Ascending aorta (tissue), 2 donors: ENCODE measurements at places on chromosomes 2 and 18. TPM values are rescaled to one million over a fixed set of nuclear protein-coding genes. Genes with fewer than 3 reads are reported as not detected.

- H3K36me3 ChIP-seq = no peaks in the 10 kb centered on the region
- no peak overlapping the region for H3K4me3 ChIP-seq
- no peaks in the 10 kb centered on the region for H3K27me3 ChIP-seq
- H3K27ac ChIP-seq = no peak overlapping the region
- peaks cover 7% of the 10 kb centered on the region for H3K4me1 ChIP-seq
Observed at GRCh38 chr2:204051984-204052556, 115.5 kb downstream of the ICOS start.

- DNase-seq = no peak
- H3K4me3 ChIP-seq = no peak overlapping the region
- H3K4me1 ChIP-seq = no peaks in the 10 kb centered on the region
- no peak overlapping the region for H3K27ac ChIP-seq
Observed at GRCh38 chr2:176150584-176151441, 537 bp upstream of the HOXD4 start.

The COL5A2 gene
- 64.2 TPM for total RNA-seq

DNA sequence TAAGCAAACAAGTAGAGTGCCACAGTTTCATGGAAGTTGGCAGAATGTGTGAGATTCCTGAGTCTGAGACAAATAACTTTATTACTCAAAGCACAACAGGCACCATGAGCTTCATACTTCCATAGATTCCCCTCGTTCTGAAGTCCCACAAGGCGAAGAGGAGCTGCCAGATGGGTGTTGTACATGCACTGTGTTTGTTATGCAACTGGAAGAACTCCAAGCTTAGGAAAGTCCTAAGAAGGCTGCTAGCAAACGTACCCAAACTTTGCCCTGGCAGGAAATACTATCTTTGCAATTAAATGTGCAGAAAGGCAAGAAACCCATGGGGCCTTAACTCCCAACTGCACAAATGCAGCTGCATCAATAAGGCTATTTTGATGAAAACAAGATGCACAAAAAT is 1.6 kb upstream of the GCA start:
- no peaks in the 10 kb centered on the region for H3K36me3 ChIP-seq
- no peaks in the 10 kb centered on the region for H3K27me3 ChIP-seq
- no peak for DNase-seq
- H3K4me3 ChIP-seq = no peak overlapping the region

GRCh38 chr2:56206250-56206649 is 22.5 kb downstream of the CCDC85A start:
- DNase-seq = no peak
- H3K4me3 ChIP-seq = no peak overlapping the region
- no peaks in the 10 kb centered on the region for H3K4me1 ChIP-seq
- no peak overlapping the region for H3K27ac ChIP-seq
- no peaks in the 10 kb centered on the region for H3K27me3 ChIP-seq
- no peaks in the 10 kb centered on the region for H3K36me3 ChIP-seq

GRCh38 chr2:136168720-136169119 is 50.8 kb upstream of the CXCR4 start:
- no peaks in the 10 kb centered on the region for H3K4me1 ChIP-seq
- H3K27me3 ChIP-seq = no peaks in the 10 kb centered on the region
- DNase-seq = no peak
- no peaks in the 10 kb centered on the region for H3K36me3 ChIP-seq
